Jurkat, Clone E6-1 (cell line): ENCODE measurements at places on chromosomes 12 and 14.

DNA sequence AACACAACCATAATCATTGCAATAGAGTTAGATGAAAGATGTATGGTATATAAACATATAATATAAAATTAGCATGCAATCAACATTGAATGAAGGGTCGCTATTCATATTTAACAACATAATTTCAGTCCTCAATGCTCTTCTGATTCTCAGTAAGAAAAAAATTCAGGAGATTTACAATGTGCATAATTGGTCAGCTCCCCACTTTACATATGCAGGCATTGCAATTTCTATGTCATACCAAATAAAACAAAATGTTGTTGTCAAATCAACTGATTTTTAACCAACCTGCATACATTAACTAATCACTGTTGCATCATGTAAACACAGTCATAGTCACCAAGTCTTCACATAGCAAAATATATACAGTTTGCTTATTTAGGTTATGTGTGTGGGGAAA, 5.2 kb upstream of the SLCO1A2 start:
- DNase-seq = no peak

DNA sequence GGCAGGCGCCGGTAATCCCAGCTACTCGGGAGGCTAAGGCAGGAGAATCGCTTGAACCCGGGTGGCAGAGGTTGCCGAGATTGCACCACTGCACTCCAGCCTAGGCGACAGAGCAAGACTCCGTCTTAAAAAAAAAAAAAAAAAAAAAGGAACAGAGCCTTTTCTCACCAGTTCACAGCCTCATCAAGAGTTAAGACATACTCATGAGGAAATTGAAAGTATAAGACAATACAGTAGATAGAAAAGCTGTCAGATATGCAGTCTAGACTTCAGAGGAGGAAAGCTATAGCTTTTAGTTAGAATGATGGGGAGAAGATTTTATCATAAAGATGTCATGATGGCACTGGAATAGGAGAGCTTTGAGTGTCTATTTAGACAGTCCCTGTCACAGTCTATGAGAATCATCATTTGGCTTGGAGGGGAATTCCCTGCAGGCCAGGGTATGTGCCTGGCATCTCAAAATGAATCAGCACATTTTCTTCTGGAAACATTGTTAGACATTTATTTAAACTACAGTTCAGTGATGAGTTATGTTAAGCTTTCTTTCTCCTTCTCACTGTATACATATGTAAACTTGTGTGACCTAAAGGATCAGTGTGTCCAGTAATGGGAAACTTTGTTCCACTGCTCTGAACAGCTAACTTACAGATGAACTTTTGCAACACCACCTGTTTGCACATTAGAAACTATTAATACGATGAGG, 2.9 kb upstream of the RAB35 start:
- DNase-seq = no peak

DNA sequence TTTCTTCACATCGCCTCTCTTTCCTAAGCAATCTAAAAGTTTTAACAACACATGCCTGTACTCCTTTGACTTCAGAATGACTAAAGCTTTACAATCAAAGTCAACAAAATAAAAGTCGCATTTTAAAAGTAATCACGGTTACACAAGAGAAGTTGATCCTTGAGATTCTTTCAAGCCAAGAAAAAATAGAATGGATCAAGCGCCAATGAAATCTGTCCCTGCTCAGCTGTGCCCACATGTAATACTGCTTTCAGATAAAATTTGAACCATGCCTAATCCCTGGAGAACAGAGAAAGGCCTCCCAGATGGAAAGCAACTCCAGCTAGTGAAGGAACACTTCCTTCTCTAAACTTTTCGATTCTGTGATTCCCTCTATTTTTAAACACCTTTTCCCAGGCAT, 113.1 kb downstream of the FBXL14 start:
- no peak for DNase-seq

DNA sequence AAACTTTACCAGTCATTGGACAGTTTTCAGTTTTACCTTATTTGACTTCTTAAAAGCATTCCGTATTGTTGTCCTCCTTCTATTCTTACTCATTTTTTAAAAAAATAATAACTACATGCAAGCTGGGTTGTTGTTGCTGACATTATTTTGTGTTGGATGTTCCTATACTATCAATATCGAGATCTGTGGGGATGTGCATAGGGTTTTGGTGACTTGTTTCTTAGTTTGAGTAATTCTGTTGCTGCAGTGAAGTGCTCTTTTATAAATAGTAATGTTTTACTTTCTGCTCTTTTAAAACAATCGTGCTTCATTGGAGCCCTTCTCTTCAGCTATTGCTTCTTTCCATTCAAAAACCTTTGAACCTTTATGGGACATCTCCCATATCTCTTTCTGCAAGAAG, 79.4 kb downstream of the METTL25 start:
- no peak for DNase-seq

DNA sequence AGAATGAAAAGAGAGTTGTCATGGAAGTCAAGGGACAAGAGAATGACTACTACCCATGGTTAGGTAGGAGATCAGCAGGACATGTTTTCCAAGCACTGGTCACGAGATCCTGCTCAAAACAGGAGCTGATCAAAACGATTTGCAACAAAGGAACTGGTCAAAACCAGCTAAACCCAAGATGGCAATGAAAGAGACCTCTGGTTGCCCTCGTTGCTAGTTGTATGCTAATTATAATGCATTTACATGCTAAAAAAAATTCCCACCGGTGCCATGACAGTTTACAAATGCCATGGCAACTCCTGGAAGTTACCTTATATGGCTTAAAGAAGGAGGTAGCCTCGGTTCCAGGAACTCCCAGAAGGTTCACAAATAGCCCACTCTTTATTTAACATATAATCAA, 95.0 kb upstream of the OTX2 start:
- DNase-seq = no peak

DNA sequence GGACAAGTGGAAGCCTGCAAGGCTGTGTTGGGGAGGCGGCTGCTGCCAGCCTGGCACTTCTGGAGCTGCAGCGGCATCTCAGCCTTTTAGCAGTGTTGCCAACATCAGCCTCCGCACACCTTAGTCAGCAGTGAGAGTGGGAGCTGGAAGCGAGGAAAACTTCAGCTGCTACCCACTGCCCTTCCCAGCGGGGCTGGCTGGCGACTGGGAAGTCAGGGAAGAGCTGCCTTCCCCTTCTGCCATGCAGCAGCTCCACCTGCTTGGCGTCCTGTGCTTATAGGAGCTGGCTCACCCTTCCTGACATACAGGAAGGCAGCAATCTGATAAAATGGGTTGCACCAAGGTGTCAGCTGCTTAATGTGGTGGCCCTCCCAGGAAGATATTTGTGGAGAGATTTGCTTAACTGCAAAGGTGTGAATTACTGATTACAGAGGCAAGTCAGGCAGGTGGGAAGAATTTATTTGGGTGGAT, 15.4 kb upstream of the PLEKHG3 start:
- peak; percentile 19 for DNase-seq

GRCh38 chr14:63773504-63773903, 45.6 kb upstream of the SGPP1 start:
- DNase-seq = no peak

DNA sequence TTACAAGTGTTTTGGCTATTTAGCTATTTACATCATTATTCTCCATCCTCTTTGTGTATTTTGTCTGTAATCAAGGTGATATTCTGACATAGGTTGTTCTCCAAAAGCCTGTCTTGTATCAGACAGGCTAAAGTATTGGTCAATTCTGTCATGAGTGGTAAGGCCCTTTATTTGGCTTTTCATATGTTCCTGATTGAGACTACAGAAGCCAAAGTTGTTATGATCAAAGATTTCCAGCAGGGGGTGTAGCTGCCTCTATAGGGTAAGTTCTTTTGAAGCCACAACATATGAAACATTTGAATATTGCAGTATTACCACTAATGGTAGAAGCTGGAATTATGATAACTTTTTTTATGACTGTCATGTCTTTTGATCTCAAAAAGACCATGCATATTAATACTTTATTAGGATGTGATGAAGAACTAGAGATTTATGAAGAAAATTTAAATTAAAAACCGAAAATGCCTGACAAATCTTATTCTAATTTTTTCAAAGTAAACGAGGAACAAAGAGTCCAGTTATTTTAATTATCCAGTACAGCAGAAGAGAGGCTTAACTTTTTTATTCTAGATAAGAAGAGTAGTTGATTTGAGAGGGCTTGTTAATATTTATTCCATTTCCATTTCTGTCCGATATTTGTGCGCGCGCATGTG, 3.4 kb upstream of the ARHGAP5 start:
- DNase-seq = peak; percentile 81

DNA sequence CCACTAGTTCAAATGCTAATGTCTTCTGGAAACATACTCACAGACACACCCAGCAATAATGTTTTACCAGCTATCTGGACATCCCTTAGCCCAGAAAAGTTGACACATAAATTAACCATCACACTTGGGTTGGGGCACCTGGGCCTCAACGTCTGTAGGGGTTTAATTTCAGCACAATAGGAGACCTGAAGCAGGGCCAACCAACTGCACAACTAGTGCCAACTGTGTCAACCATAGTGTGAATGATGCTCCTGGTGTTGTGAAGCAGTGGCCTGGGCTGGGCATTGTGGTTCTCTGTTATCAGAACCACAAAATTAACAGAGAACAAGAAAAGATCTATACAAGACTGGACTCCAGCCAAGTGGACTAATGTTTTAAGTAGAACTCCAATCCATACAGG, 106.7 kb upstream of the PPM1H start:
- no peak for DNase-seq

- DNase-seq = no peak
Measured at GRCh38 chr12:45658020-45658419, 71.5 kb upstream of the ARID2 start.

- DNase-seq = no peak
Measured at GRCh38 chr14:105139212-105139825, 29.3 kb downstream of the JAG2 start.

DNA sequence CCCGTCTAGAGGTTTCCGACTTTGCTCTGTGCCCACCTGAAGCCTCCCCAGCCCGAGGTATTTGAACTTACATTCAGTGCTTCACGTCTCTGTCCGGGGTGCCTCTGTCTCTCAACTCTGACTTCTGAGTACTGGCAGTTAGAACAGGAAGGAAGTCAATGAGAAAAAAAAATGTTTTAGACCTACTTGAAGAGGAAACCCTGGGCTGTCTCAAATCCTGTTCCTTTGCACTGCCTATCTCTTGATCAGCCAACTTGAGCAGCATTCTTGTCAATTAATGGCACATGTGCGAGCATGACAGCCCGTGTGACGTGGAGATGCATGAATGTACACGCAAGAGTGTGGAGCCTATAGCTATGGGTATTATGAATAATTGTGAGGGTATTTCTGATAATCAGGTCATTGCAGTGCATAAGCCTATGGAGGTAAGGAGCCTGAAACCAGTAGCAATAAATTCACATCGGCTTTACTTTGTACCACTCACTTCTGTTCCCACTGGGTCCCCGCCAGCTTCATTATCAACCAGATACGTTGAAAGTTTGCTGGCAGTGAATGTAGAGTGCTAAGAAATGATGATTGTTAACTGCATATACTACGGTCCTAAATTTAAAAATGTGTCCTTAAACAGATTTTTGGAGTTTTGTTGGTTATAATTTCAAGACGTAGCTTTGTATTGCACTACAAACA, at the start of gene ARHGDIB:
Gene ARHGDIB, minus strand, starts transcription at position 136 of the 687 bp plus-strand sequence. CDS start 10,889 bp downstream, outside the sequence.
- peak; percentile 99 for DNase-seq

DNA sequence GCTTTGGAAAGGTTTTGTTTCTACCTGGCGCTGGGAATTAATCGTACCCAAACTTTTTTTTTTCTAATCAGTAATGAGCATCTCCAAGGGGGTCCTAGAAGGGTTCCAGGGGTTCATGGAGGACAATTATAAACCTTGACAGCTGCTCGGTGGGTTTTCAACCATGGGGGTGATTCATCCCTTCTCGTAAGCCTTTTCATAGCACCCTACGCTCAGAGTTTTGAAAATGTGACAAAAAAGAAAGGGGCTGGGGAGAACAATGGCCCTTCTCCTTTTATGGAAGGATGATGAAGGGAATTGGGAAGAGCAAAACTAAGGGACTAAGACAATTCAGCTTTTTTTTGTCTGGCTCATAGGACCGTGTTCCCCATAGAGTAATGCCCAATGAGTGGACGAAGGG, 196.7 kb downstream of the ZFP36L1 start:
- DNase-seq = no peak

DNA sequence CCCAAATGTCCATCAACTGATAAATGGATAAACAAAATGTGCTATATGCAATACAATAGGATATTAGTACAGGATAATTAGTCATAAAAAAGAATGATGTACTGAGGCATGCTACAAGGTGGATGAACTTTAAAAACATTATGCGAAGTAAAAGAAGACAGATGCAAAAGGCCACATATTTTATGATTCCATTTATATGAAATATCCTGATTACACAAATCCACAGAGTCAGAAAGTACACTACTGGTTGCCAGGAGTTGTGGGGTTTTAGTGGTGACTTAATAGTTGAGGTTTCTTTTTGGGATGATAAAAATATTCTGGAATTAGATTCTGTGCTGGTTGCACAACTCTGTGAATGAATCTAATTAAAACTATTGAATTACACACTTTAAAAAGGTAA, 12.6 kb downstream of the TRIM9 start:
- no peak for DNase-seq
